D341Med (cell line): ENCODE measurements at places on chromosomes 7 and 10.

GRCh38 chr10:10849306-10849705 is 168.4 kb upstream of the CELF2 start:
- no peak for DNase-seq

DNA sequence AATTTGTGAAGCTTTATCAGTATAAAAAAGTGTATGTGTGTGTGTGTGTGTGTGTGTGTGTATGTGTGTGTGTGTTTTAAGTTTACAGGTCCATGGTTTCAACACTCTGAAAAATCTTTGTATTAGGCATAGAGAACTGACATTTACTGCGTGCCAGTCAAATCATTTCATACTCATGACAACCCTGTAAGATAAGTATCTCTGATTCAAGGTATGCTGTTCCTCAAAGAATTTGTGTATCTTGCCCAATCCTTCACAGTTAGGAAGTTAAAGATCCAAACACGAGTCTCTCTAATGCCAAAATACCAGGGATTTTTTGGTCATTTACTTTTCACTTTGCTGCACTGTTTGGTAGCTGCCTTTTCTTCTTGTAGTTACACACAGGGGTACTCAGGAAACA is 1121.3 kb upstream of the AUTS2 start:
- no peak for DNase-seq

- DNase-seq = no peak
These were observed 71.1 kb upstream of the SDK1 start for GRCh38 chr7:3229904-3230470.

DNA sequence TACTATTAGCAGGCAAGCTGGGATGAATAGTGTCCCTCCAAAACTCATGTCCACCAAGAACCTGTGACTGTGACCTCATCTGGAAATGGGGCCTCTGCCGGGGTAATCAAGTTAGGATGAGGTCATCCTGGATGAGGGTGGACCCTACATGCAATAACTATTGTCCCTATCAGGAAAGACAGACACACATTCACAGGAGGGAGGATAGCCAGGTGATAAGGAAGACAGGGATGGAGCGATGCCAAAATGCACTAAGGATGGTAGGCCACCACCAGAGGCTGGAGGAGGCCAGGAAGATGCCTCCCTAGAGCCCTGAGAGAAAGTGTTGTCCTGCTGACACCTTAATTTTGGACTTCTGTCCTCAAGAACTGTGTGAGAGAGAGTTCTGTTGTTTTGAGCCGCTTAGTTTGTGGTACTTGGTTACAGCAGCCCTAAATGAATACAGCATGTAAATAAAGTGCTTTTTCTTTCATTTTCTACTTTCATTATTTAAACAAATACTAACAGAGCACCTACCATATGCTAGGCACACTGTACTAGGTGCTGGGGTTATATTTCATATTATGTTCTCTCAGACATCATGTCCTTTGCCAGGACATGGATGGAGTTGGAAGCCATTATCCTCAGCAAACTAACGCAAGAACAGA is 111.9 kb downstream of the USP6NL start:
- no peak for DNase-seq

DNA sequence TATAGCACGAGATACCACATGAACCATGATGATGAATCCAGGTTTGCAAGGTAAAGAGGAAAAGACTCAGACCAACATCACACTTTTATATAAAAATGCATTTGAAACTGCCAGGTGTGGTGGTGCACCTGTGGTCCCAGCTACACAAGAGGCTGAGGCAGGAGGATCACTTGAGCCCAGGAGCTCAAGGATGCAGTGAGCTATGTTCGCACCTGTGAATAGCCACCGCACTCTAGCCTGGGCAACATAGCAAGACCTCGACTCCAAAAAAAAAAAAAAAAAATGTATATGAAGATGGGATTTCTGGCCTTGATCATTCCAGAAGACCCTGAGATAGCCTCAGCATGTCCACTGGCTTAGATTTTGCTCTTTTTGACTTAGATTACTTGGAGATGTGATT is 161.6 kb downstream of the PARD3 start:
- DNase-seq = no peak

GRCh38 chr7:31160941-31161340 is 108.8 kb downstream of the ADCYAP1R1 start:
- DNase-seq = no peak

- no peak for DNase-seq
These were observed 107.5 kb downstream of the ITGB8 start for GRCh38 chr7:20438248-20438647.

GRCh38 chr7:26457696-26458327 is 166.2 kb downstream of the SNX10 start:
- no peak for DNase-seq

GRCh38 chr7:141312828-141313521 is 238.2 kb upstream of the AGK start:
- DNase-seq = no peak

DNA sequence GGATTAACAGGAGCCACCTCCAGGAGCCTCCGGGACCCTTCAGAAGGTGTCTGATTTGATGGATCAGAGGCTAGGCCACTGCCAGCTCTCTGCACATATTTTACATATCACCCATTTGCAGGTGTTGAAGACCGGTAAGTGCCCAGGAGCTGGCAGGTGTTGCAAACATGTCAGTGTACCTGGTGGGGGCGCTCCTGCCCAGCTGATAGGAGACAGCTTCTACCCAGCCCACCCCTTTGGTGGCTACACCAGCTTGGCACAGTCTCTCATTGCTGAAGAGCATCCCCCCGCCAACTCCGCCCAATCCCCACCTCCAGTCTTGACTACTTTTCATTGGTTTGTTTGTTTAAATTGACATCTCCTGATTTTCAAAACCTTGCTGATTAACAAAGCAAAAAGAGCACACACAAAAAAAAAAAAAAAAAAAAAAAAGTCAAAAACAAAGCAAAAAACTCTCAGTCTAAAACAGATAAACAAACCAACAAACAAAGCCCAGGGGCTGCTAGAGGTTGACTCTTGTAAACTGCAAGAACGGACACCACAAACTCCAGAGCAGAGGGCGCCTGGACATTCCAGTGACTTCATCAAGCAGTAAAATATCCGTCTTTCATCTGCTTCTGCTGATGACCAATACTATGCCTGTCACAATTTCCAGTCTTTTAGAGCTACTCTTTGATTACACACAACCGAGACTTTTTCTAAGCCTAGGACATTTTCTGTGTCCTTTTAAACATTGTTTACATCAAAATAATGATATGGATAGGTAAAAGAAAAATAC is 275.3 kb downstream of the NRG3 start:
- peak; percentile 52 for DNase-seq

- peak; percentile 26 for DNase-seq
These were observed 1.4 kb downstream of the FBXW4 start for GRCh38 chr10:101693651-101693977.

DNA sequence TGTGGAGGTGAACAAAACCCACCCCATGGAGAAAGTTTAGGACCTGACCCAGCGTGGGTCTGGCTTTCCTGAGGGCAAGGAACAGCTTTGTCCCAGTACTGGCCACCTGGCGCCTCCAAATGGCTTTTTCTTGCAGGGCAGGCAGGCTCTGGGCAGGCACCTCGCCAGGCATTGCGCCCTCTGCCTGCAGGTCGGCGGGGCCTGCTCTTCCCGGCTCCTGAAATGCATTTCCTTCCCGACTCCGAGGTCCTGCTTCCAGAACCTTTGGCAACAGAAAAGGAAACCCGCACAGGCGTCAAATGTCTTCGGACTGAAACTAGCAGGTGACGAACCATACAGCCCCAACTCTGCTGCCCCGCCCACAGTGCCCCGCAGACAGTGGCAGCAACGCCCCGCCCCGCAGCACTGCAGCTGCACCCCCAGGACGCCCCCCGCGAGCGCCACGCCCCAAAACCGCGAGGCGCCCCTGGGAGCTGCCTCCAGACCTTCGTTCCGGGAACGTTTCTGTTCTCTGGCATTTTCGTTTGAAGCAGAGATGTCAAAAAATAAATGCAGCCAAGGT is 65.5 kb downstream of the C10orf143 start:
- peak; percentile 34 for DNase-seq

DNA sequence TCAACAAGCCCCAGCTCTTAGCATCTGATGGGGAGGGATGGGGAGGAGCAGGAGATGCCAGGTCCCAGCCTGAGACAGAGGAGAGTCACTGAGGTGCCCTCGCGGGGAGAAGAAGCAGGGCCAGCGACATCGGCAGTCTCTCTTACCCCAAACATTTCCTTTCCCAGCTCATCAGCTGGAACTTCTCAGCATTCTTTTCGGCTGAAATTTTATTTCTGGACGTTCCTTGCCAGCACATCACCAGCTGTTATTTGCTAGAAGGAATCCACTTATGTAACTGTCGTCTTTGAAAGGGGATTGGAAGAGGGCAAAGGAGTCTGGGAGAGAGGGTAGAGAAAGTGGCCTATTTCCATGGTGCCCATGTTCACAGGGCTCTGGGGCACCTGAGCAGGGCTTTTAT is 101.0 kb upstream of the SHH start:
- no peak for DNase-seq

DNA sequence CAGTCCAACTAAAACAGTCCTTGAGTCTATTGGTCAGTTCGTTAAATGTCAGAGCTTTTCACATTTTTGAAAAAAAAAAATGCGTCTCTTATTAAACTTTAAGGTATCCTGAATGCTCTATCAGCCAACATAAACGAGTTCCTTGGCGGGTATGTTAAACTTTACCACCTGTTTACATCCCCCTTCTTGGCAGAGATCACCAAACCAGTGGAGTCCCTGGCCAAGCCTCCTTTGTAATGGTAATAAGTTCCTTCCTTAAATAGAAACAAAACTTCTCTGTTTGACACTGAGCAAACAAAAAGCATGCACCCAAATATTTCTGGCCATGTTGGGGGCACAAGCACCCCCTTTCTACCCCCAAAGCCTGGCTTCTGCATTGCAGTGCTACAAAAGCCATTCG is 3.2 kb downstream of the TRIL start:
- no peak for DNase-seq

DNA sequence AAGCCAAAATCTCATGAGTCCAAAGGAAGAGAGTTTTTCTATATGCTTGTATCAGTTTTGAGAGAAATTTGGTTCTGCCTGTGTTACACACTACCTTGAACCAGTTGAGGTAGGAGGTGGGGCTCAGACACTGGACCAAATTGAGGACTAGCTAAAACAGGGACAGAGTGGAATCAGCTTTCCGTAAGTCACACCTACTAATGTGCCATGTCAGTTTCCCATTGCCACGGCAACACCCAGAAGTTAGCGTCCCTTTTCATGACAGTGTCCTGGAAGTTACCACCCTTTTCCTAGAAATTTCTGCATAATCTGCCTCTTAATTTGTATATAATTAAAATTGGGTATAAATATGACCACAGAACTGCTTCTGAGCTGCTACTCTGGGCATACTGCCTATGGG is 9.0 kb downstream of the ADK start:
- no peak for DNase-seq

- no peak for DNase-seq
These were observed 42.5 kb downstream of the CDCA7L start for GRCh38 chr7:21903020-21903786.

DNA sequence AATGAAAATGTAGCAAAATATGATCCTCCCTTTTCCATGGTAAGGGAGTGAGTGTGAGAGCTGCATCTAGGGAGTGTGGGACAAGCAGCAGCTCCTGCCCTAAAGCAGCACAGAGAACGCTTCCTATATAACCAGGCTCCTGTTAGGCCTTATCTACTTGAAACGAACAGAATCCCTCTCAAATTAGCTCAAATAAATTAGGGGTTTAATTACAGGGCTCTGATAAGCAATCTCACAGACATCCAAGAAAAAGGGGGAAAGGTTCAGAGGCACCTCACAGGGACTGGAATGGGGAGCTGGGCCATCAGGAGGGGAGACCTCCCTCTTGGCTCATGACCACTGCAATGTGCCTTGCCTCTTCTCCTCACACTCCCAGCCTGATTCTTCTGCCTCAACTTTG is 57.9 kb downstream of the PLPP4 start:
- no peak for DNase-seq

GRCh38 chr10:56349611-56350010 is 11.4 kb downstream of the ZWINT start:
- DNase-seq = no peak

- no peak for DNase-seq
These were observed 668.6 kb downstream of the SORCS1 start for GRCh38 chr10:106495931-106496330.

DNA sequence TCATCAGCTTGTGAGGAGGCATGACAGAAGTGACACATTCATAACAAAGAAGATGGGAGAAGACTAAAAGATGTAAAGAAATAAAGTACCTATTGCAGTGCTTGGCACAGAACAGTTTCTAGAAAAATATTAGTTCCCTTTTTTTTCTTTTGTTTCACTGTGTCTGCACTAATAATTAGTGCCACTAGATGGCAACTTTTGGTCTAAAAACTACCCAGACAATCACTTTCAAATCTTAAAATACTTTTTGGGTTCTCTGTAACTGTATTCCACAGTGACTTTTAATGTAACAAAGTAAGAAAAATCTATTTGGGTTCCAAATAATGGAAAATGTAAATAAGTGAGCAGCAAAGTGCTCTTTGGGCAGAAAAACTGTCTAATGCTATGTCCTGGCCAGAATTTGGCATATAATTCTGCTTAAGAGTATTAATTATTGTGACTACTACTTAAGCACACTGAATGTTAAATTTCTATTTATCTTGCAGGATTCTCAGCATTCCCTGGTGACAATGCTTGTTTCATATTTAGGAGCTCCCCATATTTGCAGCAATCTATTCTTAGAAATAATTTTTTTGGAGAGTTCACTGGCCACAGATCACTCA is 134.8 kb upstream of the KIF5B start:
- DNase-seq = no peak

- peak; percentile 16 for DNase-seq
These were observed 111.0 kb downstream of the FOXL3 start for GRCh38 chr7:400901-401485.

- DNase-seq = no peak
These were observed 56.5 kb downstream of the CCDC71L start for GRCh38 chr7:106604303-106604924.

DNA sequence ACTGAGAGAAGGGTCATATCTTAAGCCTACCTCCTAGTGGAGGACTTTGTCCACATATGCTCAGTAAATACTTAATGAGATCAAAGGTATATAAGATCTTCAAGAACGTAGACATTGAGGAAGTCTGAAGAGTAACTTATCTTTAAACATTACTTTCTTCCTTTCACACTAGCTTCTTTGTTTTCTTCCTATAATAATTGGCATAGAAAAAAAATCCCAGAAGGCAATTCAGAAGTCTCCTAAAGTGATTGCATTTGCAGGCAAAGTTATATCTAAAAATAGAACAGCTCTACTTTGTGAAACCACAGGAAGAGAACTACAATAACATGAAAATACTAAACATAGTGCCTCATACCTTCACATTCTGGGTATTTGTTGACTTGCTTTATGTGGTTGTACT is 150.4 kb downstream of the PPP1R3A start:
- DNase-seq = no peak
